Stimulated activated CD4-positive, alpha-beta T cell treated with anti-CD3 and anti-CD28 coated beads, Interleukin-12 subunit alpha, Interleukin-12 subunit beta, amount 100 ng/mL, for 24 hours (primary cell): ENCODE measurements at places on chromosomes 1 and 21.

DNA sequence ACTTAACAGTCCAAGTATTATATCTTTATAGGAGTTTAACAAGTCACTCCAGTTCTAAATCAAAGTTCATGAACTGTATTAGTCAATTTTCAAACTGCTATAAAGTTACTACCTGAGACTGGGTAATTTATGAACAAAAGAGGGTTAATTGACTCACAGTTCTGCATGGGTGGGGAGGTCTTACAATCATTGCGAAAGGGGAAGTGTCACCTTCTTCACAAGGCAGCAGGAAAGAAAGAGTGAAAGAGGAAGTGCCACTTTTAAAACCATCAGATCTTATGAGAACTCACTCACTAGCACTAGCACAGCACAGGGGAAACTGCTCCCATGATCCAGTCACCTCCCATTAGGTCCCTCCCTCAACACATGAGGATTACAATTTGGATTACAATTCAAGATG lies 70.0 kb downstream of the CLCA4 start:
- no peak for DNase-seq

DNA sequence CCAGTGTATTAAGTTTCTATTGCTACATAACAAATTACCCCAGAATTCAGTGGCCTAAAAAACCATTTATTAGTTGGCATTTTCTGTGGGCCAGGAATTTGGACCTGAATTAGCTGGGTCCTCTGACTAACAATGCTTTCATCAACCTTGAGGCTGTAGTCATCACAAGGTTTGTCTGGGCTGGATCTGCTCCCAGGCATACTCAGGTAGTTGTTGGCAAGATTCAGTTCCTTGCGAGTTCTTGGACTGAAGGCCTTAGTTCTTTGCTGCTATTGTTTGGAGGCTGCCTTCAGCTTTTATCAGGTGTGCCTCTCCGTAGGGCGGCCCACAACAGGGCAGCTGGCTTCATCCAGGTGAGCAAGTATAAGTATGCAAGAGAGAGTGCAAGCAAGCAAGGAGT lies 31.4 kb upstream of the DEPDC1 start:
- DNase-seq = no peak

DNA sequence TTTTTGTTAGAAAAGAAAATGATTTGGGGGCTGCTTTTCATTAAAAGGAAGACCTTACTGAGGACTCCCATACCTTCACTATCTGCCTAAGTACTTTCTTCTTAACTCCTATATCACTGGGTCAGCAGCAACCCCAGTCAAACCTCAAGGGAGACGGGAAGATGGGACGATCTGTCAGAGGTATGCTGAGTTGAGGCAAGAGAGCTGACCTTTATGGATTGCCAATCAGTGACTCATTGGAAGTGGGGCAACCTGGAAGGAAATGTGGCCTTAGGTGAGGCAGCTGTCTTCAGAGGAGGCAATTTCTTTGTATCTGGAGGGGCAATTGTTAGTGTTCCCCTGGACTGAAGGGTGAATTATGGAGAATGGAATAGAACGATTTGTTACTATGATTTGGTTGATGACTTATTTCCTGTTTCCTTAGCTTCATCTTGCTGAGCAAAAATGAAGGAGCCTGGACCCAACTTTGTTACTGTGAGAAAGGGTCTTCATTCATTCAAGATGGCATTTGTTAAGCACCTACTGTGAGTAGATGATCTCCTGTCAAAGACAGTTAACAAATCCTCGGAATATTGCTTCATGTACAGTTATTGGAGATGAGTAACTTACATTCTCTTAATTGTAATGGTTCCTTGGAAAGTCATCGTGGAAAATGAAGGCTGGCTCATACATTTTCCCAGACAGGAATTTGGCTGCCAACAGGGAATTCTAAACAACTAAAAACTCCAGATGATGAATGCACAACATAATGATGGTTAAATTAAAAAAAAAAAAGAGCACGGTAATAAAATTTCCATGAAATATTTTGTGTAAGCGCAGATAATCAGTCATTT lies 134.7 kb upstream of the KCNJ15 start:
- no peak for DNase-seq

GRCh38 chr1:59310549-59311250 lies 13.8 kb downstream of the FGGY start:
- DNase-seq = no peak

DNA sequence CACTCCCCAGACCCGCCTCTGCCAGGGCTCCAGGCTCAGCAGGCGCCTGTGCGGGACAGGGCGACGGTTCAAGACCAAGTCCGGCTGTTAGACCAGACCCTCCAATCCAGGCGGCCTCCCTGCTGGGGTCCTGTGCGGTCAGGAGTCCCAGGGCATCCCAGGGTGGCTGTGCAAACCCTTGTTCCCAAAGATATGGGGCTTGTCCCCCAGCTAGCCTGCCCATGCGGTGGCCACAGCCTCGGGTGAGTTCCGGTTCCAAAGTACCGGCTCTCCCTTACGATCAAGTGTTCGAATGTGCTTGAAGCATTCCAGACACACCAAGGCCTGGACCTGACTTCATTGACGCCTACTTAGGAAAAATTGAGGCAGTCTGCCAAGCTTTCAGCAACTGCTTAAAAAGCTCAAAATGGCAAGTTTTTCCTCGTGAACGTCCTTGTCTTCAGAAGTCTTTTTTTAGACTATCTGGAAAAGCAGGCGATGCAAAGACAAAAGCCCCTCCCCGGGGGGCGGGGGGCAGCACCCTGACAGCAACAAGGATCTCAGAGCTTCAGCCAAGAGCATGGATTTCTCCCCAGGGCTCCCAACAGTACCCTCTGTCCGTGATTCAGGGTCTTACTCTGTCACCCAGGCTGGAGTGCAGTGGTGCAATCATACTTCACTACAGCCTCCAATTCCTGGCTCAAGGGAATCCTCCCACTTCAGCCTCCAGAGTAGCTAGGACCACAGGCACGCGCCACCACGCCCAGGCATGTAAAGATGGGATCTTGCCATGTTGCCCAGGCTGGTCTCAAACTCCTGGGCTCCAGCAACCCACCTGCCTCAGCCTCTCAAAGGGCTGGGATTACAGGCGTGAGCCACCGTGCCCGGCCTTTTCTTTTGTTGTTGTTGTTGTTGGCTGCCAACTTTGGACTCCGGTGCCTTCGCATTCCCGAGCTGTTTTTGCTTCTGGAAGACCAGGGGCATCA lies 2.3 kb downstream of the FAAP20 start:
- no peak for DNase-seq

GRCh38 chr1:172112576-172112975 lies 271.3 kb downstream of the DNM3 start:
- DNase-seq = no peak

DNA sequence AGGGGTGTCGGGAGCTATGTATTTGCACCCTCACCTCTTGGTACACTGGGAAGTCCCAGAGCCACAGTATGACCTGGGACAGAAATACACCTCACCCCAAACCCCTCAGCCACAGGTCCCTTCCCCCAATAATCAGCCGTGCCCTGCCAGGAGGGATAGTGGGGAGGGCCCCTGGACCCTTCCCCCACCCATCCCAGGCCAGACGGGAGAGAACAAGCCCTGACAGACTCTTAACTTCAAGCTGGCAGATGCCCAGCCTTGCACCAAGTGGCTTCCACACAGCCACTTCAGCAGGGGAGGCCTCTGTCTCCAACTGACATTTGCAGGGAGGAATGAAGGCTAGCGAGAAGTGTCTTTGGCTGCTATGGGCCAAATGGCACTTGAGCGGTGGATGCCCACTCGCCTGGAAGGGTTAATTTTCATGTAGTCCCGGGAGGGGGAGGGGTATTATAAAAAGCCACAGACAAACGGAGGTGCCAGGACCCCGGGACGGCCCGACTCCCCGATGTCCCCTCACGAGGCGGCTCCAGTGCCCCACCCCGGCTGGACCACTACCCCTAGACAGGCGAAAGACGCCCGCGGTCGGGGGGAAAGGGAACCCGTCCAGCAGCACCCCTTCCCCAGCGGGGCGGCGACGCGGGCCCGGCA lies 495 bp downstream of the SYNC start:
- no peak for DNase-seq

DNA sequence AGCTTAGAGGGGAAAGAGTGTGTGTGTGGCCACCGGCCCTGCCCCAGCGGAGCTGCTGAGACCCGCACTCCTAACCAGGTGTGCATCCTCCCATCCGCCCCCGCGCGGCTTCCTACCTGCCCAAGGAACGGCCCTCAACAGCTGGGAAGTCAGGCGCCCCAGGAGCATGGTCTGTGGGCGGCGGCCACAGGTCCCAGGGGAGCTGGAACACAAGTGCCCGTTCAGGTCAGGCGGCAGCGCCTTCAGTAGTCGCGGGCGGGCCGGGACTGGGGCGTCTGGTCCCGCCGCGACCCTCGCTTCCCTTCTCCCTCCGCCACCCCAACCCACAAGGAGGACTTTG lies 448 bp downstream of the AURKAIP1 start:
- DNase-seq = no peak

DNA sequence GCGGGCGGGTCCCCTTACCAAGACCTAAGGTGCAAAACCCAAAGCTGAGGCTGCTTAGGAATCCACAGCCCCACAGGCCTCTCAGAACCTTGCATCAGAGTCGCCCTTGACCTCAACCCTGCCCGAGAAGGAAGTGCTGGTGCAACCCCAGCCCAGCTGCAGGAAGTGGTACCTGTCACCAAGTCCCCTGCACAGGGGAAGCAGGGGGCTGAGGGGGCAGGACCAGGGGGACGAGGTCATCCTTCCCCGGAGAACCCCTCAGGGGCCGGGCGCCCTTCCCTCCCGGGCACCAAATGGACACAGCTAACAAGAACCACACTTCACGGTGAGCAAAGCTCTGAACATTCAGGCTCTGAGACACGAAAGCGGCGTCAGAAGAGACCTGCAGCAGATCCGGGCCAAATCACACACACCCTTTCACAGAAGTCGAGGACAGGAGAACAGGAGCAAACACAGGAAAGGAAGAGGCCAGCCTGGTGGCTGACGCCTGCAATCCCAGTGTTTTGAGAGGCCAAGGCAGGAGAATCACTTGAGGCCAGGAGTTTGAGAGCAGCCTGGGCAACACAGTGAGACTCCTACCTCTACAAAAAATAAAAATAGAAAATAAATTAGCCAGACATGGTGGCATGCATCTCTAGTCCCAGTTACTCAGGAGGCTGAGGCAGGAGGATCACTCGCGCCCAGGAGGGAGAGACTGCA lies 6.4 kb downstream of the ITGB2 start:
- DNase-seq = no peak

DNA sequence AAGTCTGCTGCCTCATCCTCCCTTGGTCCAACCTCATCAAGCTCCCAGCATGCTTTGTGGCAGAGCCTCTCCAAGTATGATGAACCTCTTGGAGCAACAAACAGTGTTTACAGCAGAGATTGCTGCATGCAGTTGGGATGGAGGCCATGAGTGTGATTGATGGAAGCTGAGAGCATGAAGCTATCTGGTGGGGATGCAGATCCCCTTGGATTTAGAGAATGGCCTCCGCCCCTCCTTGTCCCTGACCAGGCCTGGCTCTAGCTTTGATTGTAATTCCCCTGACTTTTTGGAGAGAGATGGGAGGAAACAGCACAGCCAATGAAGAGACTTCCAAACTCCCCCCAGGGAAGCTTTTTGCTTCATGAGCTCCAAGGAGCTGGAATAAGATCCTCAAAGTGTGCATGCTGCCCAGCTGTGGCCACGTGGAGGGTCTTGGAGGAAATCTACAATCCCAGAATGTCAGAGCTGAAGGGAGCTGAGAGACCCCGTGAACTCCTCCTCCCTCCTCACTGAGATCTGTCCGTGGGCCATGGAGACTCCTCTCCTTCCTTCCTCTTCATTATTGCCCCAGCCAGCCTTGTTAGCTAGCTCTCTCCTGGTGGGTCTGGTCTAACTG lies 165.3 kb upstream of the USP24 start:
- no peak for DNase-seq

- no peak for DNase-seq
Measured at GRCh38 chr1:51313961-51314777, 16.2 kb downstream of the TTC39A start.

DNA sequence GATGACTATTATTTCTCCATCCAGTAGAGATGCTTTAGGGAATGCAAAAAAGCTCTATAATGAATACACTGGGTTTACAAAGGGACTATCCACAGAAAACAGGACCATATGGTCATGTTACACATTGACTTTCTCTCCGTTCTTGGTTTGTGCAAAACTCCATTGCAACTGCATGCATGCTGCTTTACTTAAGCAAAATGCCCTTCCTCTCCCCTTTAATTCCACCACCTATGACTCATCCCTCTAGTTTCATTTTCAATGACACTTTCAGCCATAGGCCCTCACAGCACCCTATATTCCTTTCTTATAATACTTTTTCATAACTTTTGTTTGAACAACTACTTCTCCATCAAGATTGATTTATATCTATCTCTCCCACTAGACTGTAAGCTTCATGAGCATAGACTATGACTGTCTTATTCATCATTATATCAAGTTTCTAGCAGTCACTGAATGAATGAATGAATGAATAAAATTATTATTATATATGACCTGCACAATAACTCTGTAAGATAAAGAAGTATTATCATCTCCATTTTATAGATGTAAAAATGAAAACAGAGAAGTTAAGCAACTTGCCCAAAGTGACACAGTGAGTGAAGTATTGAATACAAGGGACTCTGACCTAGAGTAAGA lies 248.9 kb downstream of the PLPP3 start:
- DNase-seq = no peak

- no peak for DNase-seq
Measured at GRCh38 chr1:51344602-51345299, 14.4 kb upstream of the TTC39A start.

GRCh38 chr1:216604771-216605170 lies 118.5 kb downstream of the ESRRG start:
- no peak for DNase-seq

DNA sequence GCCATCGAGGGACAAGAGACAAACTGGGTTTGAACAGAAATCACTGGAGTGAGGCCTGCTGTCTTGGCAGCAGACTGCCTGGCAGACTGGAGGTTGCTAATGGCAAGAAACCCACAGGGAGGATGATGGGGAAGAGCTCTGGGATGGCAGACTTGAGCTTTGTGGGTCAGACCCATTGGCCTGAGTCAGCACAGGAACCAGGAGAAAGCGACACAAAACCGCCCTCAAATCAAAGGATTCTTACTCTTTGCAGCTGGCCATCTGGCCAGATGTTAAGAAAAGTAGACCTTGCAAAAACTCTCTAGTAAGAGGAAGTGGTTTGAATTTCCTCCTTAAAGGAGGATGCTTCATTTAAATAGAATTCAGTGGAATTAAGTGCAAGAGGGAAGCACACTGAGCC lies 195.2 kb upstream of the JUN start:
- DNase-seq = no peak

- DNase-seq = no peak
Measured at GRCh38 chr1:217281332-217281731, 349.6 kb downstream of the GPATCH2 start.
